ENCODE measurements at places on chromosomes 7 and 10.

- no peak for DNase-seq
Observed at GRCh38 chr7:12211711-12212485, 804 bp downstream of the TMEM106B start.

GRCh38 chr10:6176691-6177231 is 26.0 kb upstream of the PFKFB3 start:
- DNase-seq, result no peak

- DNase-seq, result no peak
Observed at GRCh38 chr7:157547611-157548010, 210.8 kb downstream of the DNAJB6 start.

DNA sequence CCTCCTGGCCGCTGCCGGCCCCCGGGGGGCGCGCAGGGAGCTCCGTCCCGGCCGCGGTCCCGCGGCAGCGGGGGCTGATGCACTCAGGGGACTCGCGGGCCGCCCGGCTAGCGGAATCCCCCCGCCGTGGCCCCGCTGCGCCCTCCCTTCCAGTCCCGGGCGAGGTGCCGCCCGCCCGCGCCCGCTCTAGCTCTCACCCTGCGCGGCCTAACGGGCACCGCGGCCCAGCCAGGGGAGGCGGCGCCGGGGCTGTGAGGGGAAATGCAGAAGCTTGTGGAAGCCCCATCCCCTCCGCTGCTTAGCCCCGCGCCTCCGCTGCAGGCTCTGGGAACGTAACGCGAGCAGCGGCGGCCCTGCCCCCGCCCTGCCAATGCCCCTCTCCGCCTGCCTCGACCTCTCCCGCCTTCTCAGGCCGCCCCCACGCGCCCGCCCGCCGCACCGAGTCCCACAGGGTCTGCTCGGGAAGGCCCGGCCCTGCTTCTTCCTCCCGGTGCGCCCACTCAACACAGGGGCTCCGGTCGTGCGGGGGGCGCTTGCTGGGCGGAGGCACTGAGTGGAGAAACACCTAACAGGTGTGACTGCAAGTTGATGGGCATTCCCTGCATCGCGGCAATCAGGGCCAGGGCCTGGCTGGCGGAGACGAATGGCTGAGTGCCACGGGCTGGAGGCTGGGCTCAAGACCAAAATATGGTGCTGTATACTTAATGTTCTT is 384 bp upstream of the TMEM229A start:
- no peak for DNase-seq
